ENCODE measurements at places on chromosomes 3 and 15.

GRCh38 chr15:101451846-101452245 lies 37.7 kb downstream of the PCSK6 start:
- no peak for DNase-seq

DNA sequence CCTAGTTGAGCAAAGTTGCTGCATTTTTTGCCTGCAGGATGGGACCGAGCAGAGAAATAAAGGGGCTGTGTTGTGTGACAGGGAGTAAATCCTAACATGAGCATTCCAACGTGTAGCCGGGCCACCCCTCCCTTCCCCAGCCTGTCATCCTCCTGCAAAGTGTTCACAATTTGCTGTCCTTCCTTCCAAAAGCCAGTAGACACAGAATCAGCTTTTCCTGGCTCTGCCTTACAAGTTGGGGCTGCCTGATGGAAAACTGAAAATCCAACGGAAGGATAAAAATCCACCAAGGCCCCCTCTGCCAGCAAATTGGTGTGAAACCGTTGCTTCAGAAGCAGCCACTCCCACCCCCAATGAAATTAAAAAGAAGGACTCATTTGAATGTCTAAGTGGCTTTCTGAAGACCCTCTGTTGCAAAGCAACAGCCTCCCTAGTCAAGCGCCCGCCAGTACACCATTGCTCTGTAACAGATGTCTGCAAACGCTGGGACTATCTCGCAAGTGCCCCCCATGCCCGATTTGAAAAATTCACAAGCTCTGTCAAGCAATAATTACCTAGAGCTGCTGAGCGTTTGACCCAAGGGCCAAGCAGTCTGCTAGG lies 665 bp downstream of the FRMD4B start:
- no peak for DNase-seq

DNA sequence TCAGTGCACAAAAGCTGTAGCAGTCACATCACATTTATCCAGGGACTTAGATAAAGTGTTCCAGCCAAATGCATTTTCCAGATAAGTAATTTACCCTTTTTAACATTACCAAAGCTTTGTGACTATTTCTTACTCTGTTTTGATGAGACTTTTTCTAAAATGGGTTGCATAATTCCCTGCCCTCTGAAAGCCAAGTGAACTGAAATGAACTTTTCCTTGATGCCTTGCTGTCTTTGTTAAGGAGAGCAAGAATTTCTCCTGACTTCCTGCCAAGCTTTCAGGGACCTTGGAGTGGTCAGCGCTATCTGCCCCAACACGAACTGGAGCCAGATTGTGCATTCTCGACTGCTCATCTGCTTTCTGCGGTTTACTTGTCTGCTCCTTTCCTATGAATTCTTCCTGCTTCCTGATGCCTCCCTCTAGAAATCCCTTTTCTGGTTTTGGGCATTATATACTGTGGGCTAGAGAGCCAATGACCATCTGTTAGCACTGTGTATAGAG lies 34.8 kb downstream of the EIF4E3 start:
- DNase-seq, result no peak

GRCh38 chr3:133271539-133271938 lies 128.3 kb upstream of the BFSP2 start:
- DNase-seq, result no peak

DNA sequence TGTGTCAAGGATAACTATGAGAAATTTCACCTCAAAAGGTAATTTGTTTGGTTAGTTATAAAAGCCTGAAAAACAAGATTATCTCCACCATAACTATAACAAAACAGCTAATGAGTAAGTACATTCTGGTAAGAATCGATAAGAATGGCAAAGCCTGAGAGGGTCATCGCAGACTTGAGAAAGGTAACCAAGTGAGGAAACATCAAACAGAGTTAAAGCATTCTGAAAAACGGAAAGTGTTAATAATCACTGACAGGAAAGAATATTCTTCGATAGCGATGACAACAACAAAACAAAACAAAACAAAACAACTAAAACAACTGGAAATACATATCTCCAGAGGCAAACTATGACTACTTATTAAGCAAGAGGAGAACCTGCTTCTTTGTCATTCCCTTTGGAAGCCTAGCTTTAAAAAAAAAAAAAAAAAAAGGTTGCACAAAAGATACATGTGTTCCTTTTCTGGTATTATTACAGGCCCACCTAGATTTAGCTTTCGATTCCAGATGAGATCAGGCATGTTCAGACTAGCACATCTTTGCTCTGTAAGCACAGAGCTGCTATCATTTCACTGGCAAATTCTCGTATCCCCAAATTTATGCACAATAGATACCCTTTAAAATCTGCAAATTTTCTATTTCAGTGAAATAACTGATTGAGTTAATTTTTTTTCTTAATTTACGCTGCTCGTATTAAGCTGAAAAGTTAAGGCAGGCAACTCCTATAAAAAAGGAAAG lies 155.6 kb downstream of the TIGIT start:
- DNase-seq, result no peak

- no peak for DNase-seq
Observed at GRCh38 chr15:80816049-80816653, 37.0 kb downstream of the CEMIP start.

DNA sequence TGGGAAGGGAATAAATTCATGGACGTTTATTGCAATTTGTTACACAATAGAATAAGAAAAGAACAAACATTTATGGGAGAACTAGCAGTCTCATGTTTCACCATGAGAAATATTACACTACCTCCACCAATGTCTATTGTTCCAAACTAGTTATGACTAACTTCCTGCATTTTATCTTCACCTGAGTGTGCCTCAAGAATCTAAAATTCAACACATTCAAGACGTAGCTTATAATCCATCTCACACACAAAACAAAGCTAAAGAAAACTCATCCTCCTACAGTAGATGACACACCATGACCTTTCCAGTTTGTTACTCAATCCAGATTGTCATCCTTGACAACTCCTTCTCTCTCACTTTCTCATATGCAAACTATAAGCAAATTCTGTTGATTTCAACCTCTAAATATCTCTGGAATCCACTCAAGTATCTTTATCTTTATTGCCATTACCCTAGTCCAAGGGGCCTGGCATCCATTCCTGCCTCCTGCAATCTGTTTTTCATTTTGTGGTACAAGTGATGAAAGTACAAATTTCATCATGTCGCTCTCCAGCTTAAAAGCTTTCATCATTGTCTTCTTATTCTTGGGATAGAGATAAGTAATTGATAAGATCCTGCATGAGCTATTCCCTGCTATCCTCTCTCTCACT lies 229.9 kb downstream of the NR2F2 start:
- DNase-seq, result no peak

- no peak for DNase-seq
Observed at GRCh38 chr15:70902107-70902506, 9.5 kb downstream of the LRRC49 start.

- no peak for DNase-seq
Observed at GRCh38 chr15:36358094-36358493, 221.3 kb upstream of the CDIN1 start.

GRCh38 chr15:91807122-91807521 lies 46.4 kb upstream of the SLCO3A1 start:
- DNase-seq, result no peak
